Smooth muscle cell of the brain vasculature (primary cell): ENCODE measurements at places on chromosomes 5 and 9.

DNA sequence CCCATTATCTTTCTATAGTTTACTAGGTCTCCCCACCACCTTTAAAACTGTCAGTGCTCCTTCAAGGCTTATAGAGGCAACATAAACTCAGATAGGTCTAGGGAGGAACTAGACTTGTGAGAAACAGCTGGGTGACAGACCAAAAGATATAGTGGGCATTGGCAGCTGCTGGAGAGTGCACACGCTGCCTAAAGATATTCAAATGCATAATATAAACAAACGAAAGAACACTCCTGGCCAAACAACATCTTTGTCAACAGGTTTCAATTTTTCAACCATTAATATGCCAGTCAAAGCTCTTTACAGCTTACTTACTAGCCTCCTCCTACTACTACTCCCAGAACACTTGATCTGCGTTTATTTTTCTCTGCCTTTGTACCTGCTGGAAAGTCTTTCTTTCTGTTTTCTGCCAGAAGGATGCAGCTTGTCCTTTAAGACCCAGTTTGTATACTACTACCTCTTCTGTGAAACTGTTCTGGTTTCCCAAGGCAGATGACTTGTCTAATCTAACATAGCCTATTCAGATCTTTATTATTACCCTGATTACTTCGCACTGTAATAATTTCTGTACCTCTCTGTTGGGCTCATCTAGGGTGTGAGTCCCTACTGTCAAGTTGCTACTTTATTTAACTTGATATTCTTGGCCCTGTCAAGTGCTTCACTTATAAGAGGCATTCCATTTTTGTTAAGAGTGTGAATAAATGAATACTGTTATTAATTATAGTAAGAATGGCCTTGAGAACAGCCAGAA is 14.3 kb downstream of the KDM3B start:
- no peak for DNase-seq

DNA sequence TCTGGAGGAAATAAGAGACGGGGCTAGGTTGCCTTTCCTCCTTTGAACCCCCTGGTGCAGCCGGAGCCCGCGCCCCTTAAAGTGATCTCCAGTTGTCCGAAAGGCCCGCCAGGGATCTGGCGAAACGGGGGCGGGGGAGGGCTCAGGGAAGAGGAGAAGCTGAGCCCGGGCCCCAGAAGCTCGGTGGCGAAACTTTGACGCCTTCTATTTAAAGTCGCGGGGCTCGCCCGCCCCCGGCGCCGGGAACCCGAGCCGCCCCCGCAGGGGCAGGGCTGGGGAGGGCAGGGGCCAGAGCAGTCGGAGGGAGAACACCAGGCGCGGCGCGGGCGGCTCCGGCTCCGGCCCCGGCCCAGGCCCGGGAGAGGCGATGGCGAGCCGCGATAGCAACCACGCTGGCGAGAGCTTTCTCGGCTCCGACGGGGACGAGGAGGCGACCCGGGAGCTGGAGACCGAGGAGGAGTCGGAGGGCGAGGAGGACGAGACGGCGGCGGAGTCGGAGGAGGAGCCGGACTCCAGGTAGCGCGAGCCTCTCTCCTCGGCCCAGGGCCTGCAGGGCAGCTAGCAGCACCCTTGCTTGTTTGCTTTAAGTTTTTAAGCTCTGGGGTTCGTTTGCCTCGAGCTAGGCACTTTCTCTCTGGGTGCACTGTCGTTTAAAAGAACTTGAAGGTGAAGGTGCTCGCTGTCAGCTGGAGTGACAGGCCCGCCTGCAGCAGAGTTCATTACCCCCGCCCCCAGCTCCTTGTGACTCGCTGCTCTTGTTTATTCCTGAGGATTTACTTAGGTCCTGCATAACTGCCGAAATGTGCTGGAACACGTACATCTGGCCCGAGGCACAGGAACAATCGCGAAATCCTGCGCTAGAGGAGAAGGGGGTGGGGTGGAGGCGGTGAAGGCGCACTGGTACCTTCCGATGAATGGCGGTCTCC is at the start of gene CMYA5:
Gene CMYA5 (plus strand): TSS at position 296 of the 926 bp plus-strand sequence. CDS start 72 bp downstream, at position 368.
- DNase-seq, result no peak

DNA sequence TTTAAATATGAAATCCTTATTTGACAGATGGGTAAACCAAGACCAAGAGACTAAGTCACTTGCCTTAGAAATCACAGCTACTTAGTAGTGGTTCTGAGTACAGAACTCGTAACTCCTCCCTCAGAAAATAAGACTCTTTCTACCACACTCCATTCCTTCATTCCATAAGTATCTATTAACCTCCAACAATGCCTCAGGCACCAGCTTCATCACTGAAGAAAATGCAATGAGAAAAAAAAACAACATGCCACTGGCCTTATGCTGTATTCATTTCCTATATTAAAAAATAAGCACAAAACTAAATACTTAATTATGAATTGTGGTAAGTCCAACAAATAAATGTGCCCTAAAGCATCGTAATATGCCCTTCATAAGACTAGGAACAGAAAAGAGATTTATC is 13.5 kb upstream of the FREM1 start:
- DNase-seq, result no peak

GRCh38 chr9:121883281-121884056 is 209.6 kb downstream of the TTLL11 start:
- DNase-seq, result no peak

GRCh38 chr5:131279204-131279603 is 15.4 kb downstream of the CDC42SE2 start:
- no peak for DNase-seq

DNA sequence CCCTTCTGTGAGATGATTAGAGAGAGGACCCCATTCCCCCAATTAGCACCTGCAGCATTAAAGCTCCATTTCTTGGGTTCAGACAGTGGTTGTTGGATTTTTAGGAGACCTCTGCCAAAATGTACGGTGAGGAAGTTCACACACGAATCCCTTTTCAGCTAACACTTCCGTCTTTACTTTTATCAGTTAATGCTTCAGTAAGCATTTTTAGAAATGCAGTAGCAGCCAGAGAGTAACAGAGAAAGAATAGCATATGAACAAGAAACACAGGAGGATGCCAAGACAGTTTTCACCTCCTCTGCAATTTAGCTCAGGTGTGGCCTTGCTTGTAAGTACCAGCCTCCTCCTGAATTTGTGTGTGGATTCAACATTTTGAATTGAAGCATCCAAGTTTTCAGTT is 312.9 kb downstream of the ISL1 start:
- DNase-seq, result no peak

GRCh38 chr9:85994191-85994590 is 53.2 kb downstream of the NAA35 start:
- DNase-seq, result no peak

DNA sequence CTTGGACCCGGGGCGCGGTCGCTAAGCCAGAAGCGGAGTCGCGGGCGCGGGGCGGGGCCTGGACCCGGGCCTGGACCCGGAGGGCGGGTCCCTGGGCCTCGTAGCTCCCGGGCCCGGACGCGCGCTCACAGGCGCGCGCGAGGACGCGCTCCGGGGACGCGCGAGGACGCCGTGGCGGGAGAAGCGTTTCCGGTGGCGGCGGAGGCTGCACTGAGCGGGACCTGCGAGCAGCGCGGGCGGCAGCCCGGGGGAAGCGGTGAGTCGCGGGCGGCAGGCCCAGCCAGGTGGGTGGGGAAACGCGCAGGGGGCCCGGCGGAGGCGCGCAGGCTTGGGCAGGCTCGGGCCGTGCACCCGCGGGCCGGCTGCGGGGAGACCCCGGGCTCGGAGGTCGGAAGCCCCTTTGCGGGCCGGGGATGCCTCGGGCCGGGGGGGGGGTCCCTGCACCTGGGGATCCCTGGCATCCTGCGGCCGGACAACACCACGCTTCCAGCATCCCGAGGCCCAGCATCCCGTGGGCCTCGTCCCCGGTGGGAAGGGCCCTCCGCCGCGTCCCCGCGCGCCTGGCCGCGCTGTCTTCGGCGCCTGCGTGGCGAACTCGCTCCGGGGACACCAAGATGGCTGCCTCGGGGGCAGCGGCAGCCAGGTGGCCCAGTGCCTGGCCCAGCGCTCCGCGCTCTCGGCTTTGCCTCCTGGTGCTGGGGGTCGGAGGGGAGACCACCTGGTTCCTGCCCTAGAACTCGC is at the start of gene SFXN1:
Gene SFXN1 (plus strand): TSS at position 177 of the 741 bp plus-strand sequence. CDS start 13,544 bp downstream, outside the sequence.
- no peak for DNase-seq

DNA sequence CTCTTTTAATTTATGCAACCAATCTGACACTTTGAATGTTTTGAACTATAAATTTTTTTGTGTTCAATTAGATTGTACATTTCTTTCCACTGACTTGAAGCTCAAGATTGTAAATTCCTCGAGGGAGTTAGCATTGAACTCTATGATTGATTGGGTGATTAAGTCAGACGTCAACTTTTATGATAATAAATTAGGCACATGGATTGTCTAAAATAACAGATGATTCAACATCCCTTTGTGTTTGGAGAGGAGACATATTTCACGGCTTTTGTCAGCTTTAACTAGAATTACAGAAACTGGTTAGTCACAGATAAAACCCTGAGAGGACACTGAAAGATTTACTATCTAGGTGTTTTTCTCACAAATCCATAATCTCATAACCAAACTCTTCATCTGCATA is 32.7 kb upstream of the TXNDC8 start:
- no peak for DNase-seq

DNA sequence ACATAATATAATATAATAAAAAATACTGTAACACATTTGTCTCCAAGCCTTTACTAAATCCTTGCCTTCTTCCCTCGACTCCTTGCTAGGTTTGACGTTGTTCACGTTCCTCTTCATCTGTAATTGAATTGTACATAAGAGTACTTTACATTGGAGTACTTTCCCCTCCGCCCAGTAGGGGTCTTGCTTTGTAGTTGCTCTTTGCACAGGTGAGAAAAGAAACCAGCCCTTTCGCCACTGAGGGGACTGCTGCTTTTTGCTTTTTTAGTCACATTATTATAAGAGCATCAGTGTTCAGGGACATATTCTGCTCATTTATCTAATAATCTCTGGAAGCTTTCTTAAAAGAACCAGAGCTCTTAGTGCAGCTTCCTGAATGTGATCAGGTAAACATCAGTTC is 115.0 kb downstream of the CETN3 start:
- DNase-seq, result no peak

DNA sequence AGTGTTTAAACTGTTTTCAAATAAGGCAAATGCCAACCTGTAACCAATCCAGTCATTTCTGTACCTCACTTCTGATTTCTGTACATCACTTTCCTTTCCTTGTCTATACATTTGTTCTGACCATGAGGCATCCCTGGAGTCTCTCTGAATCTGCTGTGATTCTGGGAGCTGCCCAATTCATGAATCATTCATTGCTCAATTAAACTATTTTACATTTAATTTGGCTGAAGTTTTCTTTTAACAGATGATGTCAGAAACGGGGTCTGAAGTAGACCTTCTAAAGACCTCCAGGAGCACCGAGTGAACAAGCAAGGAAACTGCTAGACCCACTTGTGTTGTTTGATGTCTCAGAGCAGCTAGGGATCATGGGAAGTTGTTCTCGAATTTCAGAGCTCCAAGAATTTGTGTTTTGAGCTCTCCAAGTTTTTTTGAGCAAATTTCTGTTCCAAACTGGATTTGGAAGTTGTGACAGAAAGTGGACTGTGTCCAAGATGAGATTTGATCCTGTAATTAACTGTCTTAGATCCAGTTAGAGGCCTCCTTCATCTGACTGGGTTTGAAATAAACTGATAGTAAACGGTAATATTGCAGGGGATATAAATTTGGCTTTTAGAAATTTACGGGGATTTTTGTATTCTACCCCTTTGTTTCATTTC is 490.8 kb upstream of the ST8SIA4 start:
- no peak for DNase-seq

- no peak for DNase-seq
Measured at GRCh38 chr9:115232181-115232774, 114.3 kb upstream of the TNC start.

GRCh38 chr9:87886210-87886932 is 3.7 kb downstream of the SPATA31E1 start:
- no peak for DNase-seq

DNA sequence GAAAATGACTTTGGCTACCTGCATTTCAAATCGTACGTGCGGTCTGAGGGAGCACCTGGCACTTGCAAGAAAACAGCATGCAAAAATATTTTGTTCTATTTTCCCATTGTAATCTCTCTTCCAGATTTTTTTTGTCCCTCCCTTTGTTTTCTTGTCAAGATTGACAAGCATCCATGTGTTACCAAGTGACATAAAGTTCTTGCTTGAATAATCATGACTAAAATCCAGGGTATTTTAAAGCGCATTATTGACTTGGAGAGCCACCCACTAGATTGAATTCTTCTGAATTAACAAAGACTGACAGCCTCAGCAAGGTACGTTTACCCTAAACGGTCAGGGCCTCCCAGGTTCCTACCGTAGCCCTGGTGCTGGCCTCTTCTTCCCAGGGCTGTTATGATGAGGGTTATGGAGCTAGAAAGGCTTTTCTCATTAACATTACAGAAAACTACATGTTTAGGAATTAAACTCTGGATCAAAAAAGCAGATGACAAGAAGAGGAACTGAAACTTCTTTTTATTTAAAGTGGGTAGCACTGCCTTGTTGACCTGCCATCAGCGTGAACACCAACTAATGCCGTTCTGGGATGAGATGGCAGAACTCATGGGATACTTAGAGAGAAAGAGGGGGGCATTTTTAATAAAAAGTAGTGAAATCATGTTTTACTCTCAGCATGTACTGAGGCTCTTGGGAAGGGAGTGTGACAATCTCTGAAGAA is 297.0 kb downstream of the EFNA5 start:
- DNase-seq, result no peak

GRCh38 chr9:136441191-136441680 is 1.6 kb upstream of the INPP5E start:
- no peak for DNase-seq

DNA sequence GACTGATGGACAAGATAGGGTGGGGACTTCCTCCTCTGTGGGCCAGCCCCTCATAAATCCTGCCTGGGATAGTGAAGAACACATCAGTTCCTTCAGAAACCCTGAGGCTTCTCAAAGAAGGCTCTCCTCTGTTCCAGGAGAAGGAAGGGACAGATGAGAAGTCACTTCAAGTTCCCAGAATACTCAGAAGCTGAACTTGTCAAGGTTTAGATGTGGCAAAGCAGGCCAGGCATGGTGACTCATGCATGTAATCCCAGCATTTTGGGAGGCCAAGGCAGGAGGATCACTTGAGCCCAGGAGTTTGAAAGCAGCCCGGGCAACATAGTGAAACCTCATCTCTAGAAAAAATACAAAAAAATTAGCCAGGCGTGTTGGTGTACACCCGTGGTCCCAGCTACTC is 38.5 kb downstream of the STOM start:
- no peak for DNase-seq
